Activated naive CD8-positive, alpha-beta T cell treated with anti-CD3 and anti-CD28 coated beads, Interleukin-2, amount 50 U/mL, for 24 hours (primary cell): ENCODE measurements at places on chromosomes 6 and 20.

GRCh38 chr20:64075556-64075955 is 3.8 kb downstream of the RGS19 start:
- no peaks in the 10 kb centered on the region for H3K27me3 ChIP-seq
- H3K36me3 ChIP-seq = peaks cover 4% of the 10 kb centered on the region
- H3K4me3 ChIP-seq = no peak overlapping the region
- no peak for DNase-seq
- no peak overlapping the region for H3K27ac ChIP-seq
- peaks cover 22% of the 10 kb centered on the region for H3K4me1 ChIP-seq

- DNase-seq = no peak
- no peak overlapping the region for H3K27ac ChIP-seq
- no peaks in the 10 kb centered on the region for H3K36me3 ChIP-seq
- no peak overlapping the region for H3K4me3 ChIP-seq
These were observed 780.0 kb downstream of the BCKDHB start for GRCh38 chr6:80886475-80886874.

- H3K4me1 ChIP-seq = peaks cover 20% of the 10 kb centered on the region
- no peak overlapping the region for H3K27ac ChIP-seq
- no peaks in the 10 kb centered on the region for H3K27me3 ChIP-seq
- H3K4me3 ChIP-seq = no peak overlapping the region
These were observed 70.1 kb downstream of the RAMACL start for GRCh38 chr6:166516251-166516884.

- H3K27ac ChIP-seq = no peak overlapping the region
- peaks cover 6% of the 10 kb centered on the region for H3K4me1 ChIP-seq
- peaks cover 42% of the 10 kb centered on the region for H3K27me3 ChIP-seq
- no peak overlapping the region for H3K4me3 ChIP-seq
- H3K36me3 ChIP-seq = no peaks in the 10 kb centered on the region
These were observed 6.4 kb downstream of the TNFRSF21 start for GRCh38 chr6:47303342-47303741.

GRCh38 chr6:122077603-122078002 is 321.8 kb upstream of the HSF2 start:
- no peak overlapping the region for H3K27ac ChIP-seq
- H3K4me1 ChIP-seq = no peaks in the 10 kb centered on the region
- H3K27me3 ChIP-seq = no peaks in the 10 kb centered on the region
- DNase-seq = no peak
- H3K36me3 ChIP-seq = no peaks in the 10 kb centered on the region

DNA sequence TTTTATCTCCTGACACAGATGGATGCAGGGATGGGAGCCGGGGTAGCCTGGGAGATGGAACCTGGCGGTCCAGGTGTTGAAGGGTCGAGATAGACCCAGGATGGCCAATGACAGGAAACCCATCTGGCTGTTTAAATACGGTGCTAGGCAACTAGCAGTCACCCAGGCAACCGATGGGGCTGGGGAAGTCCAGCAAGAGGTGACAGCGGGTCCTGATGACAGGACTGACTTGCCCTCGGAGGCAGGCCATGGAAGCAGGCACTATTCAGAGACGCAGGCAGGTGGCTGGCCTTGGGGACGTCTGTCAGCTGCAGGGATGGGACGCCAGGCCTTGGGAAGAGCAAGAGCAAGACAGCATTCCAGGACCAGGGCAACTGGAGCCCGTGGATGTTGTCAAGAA is 135.4 kb upstream of the RALGAPA2 start:
- no peaks in the 10 kb centered on the region for H3K4me1 ChIP-seq
- no peaks in the 10 kb centered on the region for H3K36me3 ChIP-seq
- no peak overlapping the region for H3K27ac ChIP-seq
- no peak overlapping the region for H3K4me3 ChIP-seq

DNA sequence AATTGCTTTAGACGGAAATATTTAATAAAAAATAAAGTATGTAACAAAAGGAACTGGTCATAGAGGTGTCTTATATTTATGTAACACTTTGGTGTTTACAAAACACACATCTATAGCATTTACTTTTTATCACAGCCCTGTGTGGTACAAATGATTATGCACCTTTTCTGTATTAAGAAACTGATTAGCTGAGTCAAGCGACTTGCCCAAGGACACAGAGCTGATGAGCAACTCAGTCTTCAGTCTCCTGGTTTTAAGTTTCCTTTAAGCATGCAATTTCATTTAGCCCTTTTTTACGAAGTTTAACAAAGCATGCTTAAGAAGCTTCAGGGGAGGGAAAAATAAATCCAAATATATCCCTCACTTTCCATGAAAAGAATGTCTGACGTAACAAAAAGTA is 2.5 kb downstream of the DCDC2 start:
- H3K27me3 ChIP-seq = peaks cover 23% of the 10 kb centered on the region
- no peak overlapping the region for H3K27ac ChIP-seq
- no peaks in the 10 kb centered on the region for H3K36me3 ChIP-seq
- no peak overlapping the region for H3K4me3 ChIP-seq

GRCh38 chr6:53937461-53937860 is 142.7 kb downstream of the LRRC1 start:
- no peak overlapping the region for H3K27ac ChIP-seq
- no peak overlapping the region for H3K4me3 ChIP-seq
- peaks cover 16% of the 10 kb centered on the region for H3K27me3 ChIP-seq
- peaks cover 18% of the 10 kb centered on the region for H3K4me1 ChIP-seq
- H3K36me3 ChIP-seq = no peaks in the 10 kb centered on the region

DNA sequence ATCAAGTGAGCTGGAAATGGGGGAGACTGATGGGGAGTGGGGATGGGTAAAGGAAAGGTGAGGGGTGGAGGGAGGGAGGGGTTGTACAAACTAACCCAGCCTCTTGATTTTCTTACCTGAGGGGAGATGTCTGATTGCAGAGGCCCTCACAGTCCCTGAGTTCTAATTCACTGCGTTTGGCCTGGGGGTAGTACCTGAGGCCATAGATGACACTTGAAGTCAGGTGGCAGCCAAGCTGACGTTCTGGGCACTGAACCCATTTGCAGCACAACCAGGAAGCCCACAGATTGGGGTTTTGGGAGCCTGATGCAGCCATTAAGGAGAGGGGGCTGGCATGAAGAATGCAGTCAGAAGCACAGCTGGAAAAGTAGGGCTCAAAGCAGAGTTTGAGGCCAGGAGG is 153.8 kb upstream of the DTNBP1 start:
- H3K27me3 ChIP-seq = peaks cover 11% of the 10 kb centered on the region
- H3K27ac ChIP-seq = no peak overlapping the region
- no peak overlapping the region for H3K4me3 ChIP-seq
- no peak for DNase-seq
- no peaks in the 10 kb centered on the region for H3K4me1 ChIP-seq
- H3K36me3 ChIP-seq = peaks cover 2% of the 10 kb centered on the region

DNA sequence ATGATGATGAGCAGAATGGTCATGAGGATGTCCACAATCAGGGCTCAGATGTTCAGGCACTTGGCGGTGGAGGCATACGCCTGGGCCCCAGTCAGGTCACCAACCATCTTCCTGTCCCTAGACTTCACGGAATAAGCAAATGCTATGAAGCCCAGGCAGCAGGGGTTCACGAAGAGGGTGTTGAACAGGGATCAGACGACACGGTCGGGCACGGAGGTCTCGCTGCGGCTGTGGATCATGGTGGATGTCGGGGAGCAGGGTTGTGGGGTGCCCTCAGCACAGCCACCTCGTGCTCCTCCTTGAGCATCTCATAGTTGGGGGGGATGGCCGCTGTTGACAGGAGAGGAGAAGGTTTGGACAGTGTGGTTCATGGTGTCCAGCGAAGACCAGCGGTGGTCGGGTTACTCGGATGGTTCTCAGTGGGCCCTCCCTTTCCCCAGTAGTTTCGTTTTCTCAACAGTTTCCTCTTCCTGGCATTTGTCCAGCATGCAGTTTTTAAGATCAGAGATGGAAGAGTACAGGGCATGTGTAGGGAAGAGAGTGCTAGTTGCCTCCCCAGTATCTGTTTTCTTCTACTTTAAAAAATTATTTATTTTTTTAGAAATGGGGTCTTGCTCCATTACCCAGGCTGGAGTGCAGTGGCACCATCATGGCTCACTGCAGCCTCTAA is 20.3 kb upstream of the SPDEF start:
- H3K4me3 ChIP-seq = no peak overlapping the region
- H3K27me3 ChIP-seq = no peaks in the 10 kb centered on the region
- no peaks in the 10 kb centered on the region for H3K4me1 ChIP-seq
- no peaks in the 10 kb centered on the region for H3K36me3 ChIP-seq
- H3K27ac ChIP-seq = no peak overlapping the region

GRCh38 chr6:87088076-87088475 is 6.8 kb downstream of the CGA start:
- H3K4me1 ChIP-seq = peaks cover 4% of the 10 kb centered on the region
- DNase-seq = no peak
- no peak overlapping the region for H3K4me3 ChIP-seq
- no peak overlapping the region for H3K27ac ChIP-seq
- H3K27me3 ChIP-seq = peaks cover 8% of the 10 kb centered on the region
- H3K36me3 ChIP-seq = no peaks in the 10 kb centered on the region

- H3K27me3 ChIP-seq = peaks cover 62% of the 10 kb centered on the region
- DNase-seq = no peak
- H3K36me3 ChIP-seq = no peaks in the 10 kb centered on the region
- H3K27ac ChIP-seq = no peak overlapping the region
- peaks cover 18% of the 10 kb centered on the region for H3K4me1 ChIP-seq
- H3K4me3 ChIP-seq = no peak overlapping the region
These were observed 687 bp upstream of the HTR1B start for GRCh38 chr6:77463861-77464494.

DNA sequence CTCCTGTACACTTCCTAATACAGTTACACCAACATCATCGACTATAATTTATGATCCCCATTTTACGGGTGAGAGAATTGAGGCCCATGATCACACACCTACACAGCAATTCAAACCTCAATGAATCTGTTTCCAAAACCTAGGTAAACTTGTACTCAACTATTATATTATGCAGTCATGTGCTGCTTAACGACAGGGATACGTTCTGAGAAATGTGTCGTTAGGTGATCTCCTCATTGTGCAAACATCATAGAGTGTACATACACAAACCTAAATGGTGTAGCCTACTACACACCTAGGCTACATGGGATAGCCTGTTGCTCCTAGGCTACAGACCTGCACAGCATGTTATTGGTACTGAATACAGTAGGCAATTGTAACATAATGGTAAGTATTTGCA is 385.6 kb downstream of the ARHGAP18 start:
- DNase-seq = no peak
- H3K4me1 ChIP-seq = no peaks in the 10 kb centered on the region
- H3K36me3 ChIP-seq = no peaks in the 10 kb centered on the region
- no peak overlapping the region for H3K27ac ChIP-seq
- peaks cover 14% of the 10 kb centered on the region for H3K27me3 ChIP-seq

- H3K4me3 ChIP-seq = peak overlapping the region; percentile 37
- peaks cover 42% of the 10 kb centered on the region for H3K36me3 ChIP-seq
- peaks cover 54% of the 10 kb centered on the region for H3K4me1 ChIP-seq
- H3K27ac ChIP-seq = peak overlapping the region; percentile 41
- H3K27me3 ChIP-seq = no peaks in the 10 kb centered on the region
These were observed 4.2 kb downstream of the PSMF1 start for GRCh38 chr20:1122388-1123315.

DNA sequence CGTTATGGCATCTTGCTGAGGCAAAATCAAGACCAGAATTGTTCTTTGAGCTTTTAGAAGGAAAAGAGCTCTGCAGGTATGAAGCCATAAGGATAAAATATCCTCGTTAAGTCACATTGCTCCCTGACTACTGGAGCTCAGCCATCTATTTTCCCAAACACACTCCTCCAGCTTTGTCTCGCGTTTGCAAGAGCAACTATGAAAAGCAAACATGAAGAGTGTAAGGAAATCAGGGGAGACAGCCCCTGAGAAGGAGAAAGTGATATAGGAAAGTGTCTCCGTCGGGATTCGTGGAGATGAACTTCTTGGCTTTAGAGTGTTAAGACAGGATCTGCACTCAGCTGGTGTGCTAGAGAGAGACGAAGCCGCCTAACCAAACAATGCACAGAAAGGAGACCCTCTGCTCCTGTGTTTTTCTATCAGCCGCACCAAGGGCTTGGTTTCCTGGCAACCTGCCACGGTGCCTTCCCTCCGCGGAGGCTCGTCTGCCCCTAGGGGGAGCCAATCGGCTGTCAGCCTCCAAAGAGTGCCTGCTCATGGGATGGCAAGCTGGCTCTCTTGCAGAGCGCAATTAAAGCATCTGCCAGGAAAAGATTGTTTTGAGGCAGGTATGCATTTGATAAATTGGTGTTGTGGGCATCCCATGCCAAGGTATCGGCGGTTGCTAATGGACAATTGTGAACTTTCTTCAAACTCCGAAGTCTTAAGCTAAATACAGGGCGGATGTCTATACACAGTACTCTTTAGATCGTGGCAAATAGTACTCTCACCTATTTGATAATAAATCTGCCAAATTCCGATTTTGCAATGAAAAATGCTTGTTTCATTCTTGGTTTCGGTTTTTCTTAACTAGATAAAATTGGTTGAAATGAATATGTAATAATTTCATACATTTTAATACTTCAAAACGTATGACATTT is 603.2 kb downstream of the RNF144B start:
- no peak overlapping the region for H3K27ac ChIP-seq
- peaks cover 2% of the 10 kb centered on the region for H3K27me3 ChIP-seq
- H3K36me3 ChIP-seq = no peaks in the 10 kb centered on the region
- no peak overlapping the region for H3K4me3 ChIP-seq

DNA sequence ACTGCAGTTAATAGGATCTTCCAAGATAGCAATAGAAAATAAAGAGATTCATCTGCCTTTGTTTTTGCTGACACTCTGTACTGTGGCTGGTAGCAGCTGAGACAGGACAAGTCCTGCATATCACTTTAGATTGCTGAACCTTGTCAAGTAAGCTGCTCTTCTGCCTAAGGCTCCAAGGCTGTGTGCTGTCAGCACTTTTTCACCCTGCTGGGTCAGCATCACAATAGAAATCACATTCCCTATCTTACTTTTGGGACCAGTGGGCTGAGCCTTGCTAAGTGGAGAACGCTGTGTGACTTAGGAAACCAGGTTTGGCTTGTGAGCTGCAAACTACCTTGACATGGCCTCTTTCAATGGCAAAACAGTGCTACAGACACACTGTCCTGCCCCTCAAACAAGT is 263.9 kb downstream of the FRK start:
- H3K27ac ChIP-seq = no peak overlapping the region
- no peaks in the 10 kb centered on the region for H3K27me3 ChIP-seq
- H3K4me3 ChIP-seq = no peak overlapping the region
- H3K36me3 ChIP-seq = no peaks in the 10 kb centered on the region

GRCh38 chr20:51381557-51381956 is 161.0 kb downstream of the NFATC2 start:
- H3K36me3 ChIP-seq = peaks cover 16% of the 10 kb centered on the region
- no peak overlapping the region for H3K4me3 ChIP-seq
- peaks cover 42% of the 10 kb centered on the region for H3K4me1 ChIP-seq
- no peak overlapping the region for H3K27ac ChIP-seq

DNA sequence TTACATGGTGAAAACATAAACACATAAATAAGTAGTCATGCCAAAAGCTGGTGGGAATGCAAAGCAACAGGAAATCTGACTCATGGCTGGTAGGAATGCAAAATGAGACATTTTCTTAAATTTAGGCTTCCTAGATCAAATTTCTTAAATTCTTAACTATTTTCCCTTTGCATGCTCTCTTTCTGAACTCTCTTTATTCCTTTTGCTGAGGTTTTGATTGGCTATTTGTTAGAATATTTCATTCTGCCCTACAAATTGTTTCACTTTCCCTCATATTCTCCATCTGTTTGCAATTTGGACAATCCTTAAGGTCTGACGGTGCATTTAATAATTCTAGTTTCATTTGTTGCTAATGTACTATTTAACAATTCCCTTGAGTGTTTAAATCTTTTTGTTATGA is 437.5 kb upstream of the RGS17 start:
- no peak for DNase-seq
- no peaks in the 10 kb centered on the region for H3K27me3 ChIP-seq
- no peaks in the 10 kb centered on the region for H3K4me1 ChIP-seq
- no peak overlapping the region for H3K27ac ChIP-seq
- no peaks in the 10 kb centered on the region for H3K36me3 ChIP-seq
